Stimulated activated CD4-positive, alpha-beta T cell treated with anti-CD3 and anti-CD28 coated beads, Interleukin-15, amount 100 ng/mL, for 48 hours (primary cell): ENCODE measurements at places on chromosomes 4 and X.

DNA sequence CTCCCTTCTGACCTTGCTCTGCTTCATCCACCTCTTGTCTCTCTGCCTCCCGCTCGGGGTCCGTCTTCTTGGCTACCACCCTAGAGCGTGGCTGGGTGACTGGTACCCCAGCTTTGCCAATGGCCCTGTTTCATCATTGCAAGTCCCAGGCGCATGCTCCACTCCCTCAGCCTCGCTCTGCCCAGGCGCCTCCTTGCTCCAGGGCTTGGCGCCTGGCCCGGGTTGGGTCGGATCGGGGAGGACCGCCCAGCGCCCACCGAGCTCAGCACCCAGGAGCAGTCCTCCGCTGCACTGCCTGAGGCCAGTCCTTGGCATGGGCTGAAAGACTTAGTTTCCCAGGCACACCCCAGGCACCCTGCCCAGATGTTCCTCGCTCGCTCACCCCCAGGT lies 577 bp downstream of the BGN start:
- no peak for DNase-seq

DNA sequence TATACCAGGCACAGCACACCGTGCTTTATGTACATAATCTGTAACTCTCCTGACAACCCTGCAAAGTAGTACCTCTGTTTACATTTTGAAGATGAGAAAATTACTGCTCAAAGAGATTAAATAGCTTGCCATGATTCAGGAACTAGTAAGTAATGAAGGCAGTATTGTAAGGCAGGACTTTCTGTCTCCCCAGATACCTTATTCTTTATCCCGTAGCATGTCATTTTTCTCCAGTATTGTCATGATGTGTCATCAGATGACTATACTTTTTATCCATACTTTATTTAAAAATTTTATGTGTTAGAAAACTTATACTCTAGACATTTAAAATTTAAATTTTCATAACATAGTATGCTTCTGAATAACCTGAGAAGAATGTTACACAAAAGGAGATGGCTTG lies 188.3 kb upstream of the NUDT6 start:
- DNase-seq: no peak

- no peak for DNase-seq
These were observed 44.8 kb downstream of the RBMX start for GRCh38 chrX:136835761-136836160.

- DNase-seq: no peak
These were observed 99.5 kb downstream of the FMR1NB start for GRCh38 chrX:148080593-148080992.

- no peak for DNase-seq
These were observed 220.3 kb upstream of the GIMD1 start for GRCh38 chr4:106588891-106589290.

DNA sequence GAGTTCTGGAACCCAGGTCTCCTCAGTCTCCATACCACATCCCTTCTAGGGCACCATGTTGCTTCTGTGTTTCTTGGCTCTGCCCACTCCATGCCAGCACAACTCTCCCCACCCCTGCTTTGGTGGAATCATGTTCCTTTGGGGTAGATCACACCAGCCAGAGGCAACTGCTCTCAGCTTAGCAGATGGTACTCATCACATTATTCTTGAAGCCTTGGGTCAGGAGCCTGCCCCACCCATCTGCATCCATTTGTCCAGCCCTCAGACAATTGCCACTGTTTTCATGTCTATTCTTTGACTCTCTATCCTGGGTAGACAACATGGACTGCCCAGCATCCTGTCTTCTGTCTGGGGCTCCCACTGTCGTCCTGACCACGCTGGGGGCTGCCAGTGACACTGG lies 147.6 kb downstream of the PTTG2 start:
- no peak for DNase-seq

DNA sequence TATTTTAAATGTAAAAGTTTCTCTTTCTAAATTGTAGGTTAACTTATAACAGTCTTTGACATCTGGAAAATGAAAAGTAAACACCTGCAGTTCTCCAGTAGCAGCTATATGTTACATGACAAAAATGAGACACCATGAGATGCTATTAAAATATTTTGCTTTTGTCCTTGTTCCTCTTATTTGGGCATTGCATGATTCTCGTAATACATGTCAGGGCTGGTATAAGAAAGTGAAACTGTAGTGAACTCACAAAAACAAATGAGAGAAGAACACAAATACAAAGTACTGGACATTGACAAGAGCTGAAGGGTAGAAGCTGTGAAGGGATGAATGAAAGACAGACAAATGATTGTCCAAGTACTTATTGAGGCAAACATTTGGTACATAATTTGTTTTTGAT lies 9.0 kb downstream of the GK2 start:
- no peak for DNase-seq

DNA sequence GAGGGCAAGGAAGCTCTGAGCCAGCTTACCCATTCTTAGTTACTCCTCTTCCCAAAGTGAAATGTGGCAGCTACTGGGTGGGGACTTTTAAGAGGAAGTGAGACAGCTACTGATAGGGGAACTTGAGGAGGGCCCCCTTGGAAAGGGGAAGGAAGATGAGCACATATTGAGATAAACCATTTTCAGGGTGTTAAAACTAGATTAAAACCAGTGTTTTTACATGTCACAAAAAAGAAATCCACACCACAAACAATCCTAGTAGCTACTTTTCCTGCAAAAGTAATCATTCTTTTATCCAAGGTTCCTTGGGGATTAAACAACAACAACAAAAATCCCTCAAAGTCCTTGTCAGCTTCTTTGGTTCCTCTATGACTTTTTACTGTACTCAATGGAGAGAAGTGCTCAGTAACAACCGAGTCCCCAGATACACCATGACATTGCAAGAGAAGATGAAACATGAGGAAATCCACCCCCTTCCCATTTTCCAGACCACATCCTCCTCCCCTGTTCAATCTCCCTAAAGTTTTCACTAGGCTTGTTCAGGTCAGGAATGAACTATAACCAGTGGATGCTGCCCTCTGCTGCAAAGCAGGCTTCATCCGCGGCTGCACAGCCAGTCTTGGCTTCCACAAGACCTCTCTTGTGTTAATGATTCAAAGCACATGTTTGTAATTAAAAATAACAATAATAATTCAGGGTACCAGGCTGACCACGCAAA lies 113.5 kb upstream of the TMEM164 start:
- DNase-seq: no peak

DNA sequence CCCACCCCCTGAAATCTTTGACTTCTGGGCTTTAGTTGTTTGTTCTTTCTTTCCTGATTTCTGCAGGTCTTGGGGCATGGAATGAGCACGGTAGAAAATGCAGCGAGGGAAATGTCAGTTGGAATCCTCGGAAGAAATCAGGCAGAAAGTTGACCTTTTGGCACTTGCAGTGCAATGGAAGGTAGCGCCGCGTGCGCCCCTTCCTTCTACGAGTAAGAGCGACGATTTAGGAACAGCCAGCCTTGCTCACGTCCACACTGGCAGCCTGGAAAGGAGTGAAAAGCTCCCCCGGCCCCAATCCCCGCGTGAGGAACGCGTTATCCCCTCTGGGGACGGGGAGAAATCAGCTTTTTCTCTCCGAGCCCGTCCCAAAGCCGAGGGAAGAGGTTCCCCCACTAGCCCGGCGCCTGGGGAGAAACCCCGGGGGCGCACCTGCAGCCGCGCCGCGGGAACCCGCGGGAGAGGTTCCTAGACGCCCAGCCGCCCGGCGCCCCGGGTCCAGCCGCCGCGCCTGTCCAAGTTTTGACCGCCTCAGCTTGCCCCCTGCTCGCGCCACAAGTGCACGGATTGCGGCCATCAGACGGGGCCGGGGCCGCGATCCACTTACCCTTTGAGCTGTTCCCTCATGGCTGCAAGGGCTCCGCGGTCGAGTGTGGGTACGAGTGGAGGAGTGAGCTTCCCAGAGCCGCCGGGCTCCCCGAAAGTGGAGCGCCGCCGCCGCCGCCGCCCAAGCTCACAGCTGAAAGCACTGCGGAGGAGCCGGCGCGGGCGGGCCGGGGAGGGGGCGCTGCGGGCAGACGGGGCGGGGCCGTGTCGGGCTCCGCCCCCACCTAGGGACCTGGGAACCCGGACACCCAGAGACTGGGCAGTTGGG lies 194.6 kb upstream of the FTHL17 start:
- DNase-seq: no peak

- no peak for DNase-seq
These were observed 14.7 kb upstream of the SH3KBP1 start for GRCh38 chrX:19902110-19902509.

DNA sequence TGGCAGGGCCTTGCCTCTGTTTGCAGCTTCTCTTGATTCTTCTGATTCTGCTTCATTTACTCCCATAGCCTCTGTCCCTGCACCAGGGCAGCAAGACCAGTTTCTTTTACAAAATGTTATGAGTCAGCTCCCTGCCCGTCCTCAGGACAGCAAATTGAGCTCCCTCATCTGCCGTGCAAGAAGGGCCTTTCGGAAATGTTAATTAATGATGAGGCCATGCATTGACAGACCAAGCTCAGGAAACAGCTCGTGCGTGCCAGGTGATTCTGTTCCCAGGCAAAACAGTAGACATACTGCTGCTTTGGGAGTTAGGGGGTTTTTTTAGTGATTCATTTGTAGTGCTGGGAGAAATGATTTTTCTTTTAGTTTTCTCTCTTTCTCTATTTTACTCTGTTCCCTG lies 231.7 kb downstream of the FBXW7 start:
- no peak for DNase-seq

GRCh38 chr4:152348670-152349069 lies 187.2 kb downstream of the FBXW7 start:
- no peak for DNase-seq

DNA sequence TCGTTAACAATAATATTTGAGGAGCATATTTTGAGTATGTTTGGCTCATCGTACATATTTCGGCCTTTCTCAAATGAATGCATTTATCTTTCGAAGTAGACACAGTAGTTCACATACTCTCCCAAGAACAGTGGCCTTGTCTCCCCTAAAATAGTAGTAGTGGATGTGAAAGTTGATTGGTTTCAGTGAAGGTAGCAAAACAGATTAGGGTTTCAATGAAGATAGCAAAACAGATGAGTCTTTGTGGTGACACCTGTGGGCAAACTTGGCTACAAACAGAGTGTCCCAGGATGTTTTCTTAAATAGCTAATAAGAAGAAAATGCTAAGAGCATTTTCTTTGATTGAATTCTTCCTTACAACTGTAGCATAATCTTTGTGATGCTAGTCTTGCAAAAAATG lies 67.0 kb downstream of the USP9X start:
- no peak for DNase-seq

- no peak for DNase-seq
These were observed 134.2 kb upstream of the SH3RF1 start for GRCh38 chr4:169404960-169405359.

GRCh38 chr4:137387924-137388323 lies 144.4 kb downstream of the PCDH18 start:
- DNase-seq: no peak

- no peak for DNase-seq
These were observed 1.6 kb downstream of the SLC49A3 start for GRCh38 chr4:687048-687970.

DNA sequence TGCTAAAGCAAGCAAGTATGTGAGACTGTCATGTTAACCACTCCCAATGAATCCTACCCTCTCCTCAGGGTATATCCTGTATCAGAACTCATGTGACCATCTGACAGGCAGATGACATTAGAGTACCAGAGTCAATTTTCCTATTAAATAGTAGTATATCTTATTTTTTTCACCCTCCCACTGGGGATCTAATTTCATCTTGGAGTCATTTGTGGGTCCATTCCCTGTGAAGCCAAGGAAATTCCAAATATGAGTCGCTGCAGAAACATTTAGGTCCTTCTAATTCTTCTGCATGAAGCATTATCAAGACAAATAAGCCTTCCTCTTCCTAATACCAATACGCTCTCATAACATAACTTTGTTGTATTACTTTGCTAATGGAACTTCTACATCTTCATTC lies 52.2 kb upstream of the BLTP1 start:
- DNase-seq: no peak

DNA sequence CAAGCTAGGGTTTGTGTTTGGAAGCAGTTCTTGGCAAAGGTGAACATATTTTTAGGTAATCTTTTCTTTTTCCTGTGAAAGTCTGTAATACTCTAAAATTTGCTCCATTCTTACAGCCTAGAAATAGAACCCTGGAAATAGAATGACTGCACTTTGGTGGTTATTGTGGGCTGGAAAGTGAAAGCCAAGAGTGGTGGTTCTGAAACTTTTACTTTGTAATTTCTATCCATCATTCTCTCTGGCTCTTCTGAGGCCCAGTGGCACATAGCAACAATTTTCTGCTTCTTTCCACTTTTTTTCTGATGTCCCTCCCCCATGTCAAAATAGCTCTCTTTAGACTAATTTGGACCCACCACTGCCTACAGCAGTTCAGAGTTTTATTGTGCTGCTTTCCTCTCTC lies 300.4 kb upstream of the RPS6KA3 start:
- no peak for DNase-seq

DNA sequence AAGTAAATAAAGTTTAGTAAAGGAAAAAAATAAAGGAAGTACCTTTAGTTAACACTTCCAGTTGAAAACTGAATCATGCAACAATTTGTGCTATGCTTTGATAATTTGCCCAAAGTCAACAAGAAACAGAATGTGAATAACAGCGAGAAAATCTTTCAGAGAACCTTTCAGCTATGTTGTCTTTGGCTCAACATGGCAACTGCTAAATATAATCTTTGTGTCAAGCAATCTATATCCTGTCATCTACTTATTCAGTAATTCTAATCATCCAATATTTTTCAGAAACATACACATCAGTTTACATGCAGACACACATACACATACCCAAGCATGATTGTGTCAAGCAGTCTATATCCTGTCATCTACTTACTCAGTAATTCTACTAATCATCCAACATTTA lies 136.0 kb upstream of the PABPC4L start:
- DNase-seq: no peak

DNA sequence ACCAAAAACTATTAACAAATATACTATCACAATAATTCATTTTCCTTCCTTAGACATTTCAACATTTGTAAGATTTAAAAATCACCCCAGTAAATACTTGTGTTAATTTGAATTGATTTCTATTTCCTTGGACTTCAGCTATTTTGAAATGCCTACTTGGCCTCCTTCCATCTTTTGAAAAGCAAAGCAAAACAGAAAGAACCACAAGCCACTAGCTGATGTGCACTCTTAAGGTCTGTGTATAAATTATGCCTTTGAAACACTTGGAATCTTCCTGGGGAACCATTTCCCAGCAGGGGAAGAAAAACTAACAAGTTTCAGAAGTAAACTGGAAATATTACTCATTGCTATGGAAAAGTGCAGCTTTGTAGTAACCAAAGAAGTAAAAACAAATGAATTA lies 139.8 kb downstream of the CLCN4 start:
- DNase-seq: no peak

DNA sequence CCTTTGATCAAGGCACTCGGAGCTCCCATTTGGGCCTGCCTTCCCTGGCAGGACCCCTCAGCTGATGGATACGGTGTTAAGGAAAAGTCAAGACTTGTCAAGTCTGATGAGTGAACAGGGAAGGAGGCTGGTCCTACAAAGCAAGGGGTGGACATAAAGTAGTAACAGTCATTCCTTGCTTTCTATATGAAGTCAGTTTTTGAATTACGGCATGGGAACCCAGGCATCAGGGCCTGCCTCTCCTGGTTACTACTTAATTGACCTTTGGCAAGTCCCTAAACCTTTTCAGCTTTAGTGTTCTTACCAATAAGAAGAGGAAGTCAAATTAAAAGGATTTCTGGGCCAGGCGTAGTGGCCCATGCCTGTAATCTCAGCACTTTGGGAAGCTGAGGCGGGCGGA lies 7.0 kb downstream of the CHST7 start:
- DNase-seq: no peak
